ENCODE measurements at places on chromosomes 5 and 9.

DNA sequence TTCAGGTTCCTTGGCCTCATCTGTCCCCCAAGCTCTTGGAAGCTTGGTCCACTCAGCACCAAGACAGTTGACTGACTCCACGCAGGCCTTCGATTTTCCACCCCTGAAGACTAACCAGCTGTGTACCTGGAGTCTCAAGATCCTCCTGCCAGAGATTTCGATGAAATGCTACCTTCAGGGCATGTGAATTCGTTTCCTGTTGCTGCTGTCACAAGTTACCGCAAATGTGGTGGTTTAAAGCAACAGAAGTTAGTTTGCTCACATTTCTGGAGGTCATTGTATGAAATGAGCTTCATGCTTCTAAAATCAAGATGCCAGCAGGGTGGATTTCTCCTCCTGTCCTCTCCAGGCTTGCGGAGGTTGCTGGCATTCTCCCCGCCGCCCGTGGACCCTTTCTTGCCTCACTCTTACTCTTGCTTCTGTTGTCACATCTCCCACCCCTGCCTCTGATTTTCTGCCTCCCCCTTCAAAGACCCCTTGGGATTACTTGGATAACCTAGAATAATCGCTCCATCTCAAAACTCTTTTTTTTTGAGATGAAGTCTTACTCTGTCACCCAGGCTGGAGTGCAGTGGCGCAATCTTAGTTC, 27.6 kb upstream of the RETREG1 start:
- no peak for DNase-seq

- no peak for DNase-seq
These were observed 116.1 kb upstream of the BNC2 start for GRCh38 chr9:16986556-16986955.

GRCh38 chr9:123225374-123225813, 43.0 kb downstream of the STRBP start:
- DNase-seq = peak; percentile 3

GRCh38 chr5:10366310-10367272, 13.1 kb downstream of the MARCHF6 start:
- DNase-seq = no peak

DNA sequence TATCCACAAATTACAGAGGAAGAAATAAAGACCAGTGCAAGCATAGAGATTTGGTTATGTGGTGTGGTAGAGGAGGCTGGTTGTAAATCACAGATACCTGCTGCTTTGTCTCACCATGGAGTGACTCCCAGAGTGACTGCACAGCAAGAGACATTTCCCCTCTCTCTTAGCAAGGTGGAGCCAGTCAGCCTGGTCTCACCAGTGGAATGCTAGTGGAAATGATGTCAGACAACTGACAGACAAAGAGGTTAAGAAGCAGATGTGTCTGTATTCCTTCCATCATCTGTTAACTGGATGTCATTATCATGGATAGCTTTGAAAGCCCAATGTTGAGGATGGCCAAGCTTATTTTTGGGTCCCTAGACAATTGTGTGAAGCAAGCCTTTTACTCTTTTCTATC, 509.4 kb upstream of the SEMA6A start:
- DNase-seq = no peak

GRCh38 chr9:137838576-137838975, 39.0 kb upstream of the CACNA1B start:
- DNase-seq = no peak

DNA sequence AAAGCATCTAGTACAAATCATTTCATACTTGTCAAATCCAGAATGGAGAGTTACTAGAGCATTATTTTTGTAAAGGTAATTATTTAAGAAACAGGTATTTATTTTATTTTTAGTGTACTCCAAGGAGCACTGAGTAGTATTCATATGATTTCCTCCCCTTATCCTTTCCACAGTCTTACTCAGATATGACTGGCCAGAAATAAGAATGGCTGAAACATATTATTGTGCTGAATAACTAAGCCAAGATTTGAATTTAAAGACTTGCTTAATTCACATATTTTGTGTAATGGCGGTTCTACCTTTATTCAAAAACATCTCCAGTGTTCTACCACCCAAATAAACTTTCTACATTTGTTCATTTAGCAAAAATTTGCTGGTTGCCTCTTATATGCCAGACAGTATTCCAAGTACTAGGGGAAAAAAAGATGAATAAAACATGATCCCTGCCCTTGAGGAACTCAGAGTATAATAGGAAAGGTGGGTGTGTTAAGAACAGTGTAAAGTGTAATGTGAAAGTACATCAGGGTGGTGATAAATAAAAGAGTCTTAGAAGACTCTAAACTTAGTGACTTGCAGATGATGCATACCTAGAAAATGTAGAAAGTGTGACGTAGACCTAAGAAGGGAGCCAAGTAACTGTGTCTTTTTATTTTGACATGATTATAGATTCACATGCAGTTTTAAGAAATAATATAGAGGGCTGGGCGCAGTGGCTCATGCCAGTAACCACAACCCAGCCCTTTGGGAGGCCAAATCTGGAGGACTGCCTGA, 110.4 kb upstream of the GRHPR start:
- DNase-seq = no peak

GRCh38 chr9:135561391-135562234, at the start of gene PAEP:
PAEP (plus strand) TSS chr9:135561756.
- DNase-seq = no peak

DNA sequence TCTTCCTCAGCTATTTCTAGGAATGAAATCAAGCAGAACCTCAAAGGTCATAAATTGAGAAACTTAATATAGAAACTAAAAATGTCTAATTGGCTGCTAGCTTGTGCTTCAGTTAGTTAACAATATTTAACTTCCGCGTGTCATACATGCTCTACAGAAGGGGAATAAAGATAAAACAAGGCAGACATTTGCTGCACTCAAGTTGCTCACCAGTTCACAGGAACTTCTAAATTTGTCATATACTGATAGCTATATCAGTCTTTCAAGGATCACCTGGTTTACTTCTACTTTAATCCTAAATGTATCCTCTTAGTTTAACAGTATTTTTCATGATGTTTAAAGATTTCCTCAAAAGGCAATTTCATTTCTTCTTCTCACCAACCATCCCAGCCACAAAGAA, 8.4 kb downstream of the CCNH start:
- no peak for DNase-seq

- DNase-seq = no peak
These were observed 192.3 kb downstream of the PALM2AKAP2 start for GRCh38 chr9:109972026-109972882.

DNA sequence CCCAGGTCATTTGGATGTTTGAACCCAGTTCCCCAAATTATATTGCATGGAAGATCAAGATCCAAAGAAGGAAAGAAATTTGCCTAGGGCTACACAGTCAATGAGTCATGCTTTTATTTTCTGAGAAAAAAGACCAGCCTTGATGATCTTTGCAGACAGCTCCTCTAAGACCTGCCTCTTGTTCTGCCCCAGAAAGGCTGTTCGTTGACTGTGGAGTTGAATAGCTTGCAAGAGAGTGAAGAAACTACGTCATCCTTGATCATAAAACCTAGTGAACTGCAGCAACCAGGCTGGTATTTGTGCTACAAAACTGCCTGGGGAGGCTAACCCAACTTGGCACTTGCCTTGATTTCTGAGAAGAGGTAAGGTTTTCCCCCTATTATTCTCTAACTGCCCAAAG, 263.9 kb downstream of the PAPPA start:
- no peak for DNase-seq

DNA sequence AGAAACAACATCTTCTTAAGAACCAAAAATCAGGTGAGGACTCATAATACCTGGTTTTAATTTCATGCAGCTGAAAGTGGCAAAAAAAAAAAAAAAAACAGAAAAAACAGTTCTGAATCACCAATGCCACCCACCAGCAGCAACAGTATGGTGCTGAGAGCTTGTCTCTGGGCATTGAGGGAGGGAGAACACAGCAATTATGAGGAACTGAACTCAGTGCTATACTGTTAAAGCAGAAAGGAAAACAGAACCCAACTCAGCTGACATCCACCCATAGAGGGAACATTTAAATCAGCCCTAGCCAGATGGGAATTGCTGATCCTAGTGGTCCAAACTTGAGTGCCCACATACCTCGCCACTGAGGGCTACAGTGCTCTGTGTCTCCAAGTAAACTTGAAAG, 657.9 kb downstream of the ACTL7B start:
- no peak for DNase-seq

GRCh38 chr9:115396071-115396529, 278.1 kb upstream of the TNC start:
- DNase-seq = no peak

DNA sequence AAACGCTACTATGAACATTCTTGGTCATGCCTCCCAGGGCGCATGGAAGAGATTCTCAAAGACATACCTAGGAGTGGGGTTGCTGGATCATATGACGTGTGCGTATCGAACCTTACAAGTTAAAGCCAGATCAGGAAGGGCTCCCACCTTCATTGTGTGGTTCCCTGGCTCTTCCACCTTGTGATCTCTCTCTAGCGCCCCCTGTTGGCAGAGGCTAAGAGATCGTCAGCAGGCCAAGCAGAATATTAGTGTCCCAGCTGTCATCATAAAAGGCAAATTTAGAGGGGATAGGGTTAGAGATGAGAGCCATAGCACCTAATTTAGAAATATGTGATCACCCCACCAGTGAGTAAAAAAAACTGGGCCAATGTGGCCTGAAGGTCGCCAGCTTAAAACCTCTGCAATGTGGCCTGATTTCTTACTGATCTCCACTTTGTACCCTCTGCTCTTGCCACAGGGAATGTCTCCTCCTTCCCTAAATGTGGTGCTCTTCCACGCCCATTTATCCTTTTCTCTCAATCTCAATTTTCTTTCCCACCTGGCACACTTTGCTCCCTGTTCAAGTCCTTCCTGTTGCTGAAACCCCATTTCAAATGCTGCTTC, 91.7 kb upstream of the SHB start:
- DNase-seq = peak; percentile 12

All from activated CD8-positive, alpha-beta memory T cell treated with anti-CD3 and anti-CD28 coated beads for 1 hour (primary cell).